ENCODE measurements at places on chromosomes 5 and 9.

GRCh38 chr5:117947836-117948235 lies 1040.5 kb downstream of the DTWD2 start:
- DNase-seq: no peak

GRCh38 chr9:14077672-14078071 lies 236.3 kb downstream of the NFIB start:
- DNase-seq: no peak

- DNase-seq: no peak
Measured at GRCh38 chr5:148937239-148937638, 110.8 kb downstream of the ADRB2 start.

DNA sequence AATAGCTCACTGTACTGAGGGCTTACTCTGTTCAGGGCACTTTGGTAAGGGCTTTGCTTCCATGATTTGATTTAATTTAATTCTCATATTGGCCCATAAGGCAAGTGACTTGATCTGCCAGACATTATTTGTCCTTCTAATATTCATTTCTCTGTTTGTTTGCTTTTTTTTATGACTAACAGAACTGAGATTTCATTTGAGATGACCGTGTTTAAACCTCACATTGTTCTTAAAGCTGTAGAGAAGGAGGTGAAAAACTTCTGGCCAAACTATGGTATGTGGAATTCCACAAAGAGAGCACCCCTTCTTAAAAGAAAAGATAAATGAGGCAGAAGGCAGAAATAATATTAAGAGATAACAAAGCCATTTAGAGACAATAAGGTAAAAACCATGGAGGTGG lies 775.6 kb upstream of the ACO1 start:
- no peak for DNase-seq

- DNase-seq: no peak
Measured at GRCh38 chr9:97900738-97901565, 21.3 kb downstream of the TRMO start.

- no peak for DNase-seq
Measured at GRCh38 chr9:27933210-27934025, 360.1 kb upstream of the C9orf72 start.

DNA sequence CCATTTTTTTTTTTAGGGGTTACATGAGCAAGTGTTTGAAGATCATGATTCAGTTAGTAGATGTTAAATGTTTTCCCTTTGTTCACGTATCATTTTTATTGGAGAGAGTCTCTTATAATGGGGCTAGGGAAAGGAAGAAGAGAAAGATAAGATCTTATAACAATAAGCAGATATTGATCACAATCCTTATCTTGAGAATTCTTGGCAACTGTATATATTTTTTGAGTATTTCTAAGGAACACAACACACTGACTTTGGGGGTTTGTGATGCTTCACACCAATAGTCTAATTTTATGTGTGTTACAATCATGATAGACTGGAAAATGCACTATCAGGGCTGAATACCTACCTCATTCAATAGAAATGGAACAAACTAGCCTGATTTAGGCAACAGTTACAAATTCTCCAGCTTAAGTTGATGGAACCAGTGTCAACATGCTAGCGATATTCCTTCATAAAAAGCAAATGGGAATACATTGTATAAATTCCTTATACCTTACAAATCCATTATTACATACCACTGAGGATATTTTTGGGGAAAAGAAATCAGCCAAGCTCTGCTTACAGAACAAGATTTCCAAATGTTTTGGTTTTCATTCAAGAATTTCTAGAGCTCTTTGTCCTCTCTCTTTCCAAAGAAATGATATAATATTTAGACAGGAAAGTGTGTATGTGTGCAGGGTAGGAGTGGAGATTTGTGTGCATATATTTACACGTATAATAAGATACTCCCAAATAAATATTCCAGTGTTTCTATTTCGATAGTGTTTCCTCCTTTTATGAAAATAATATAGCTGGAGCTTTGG lies 41.5 kb downstream of the SVEP1 start:
- no peak for DNase-seq

DNA sequence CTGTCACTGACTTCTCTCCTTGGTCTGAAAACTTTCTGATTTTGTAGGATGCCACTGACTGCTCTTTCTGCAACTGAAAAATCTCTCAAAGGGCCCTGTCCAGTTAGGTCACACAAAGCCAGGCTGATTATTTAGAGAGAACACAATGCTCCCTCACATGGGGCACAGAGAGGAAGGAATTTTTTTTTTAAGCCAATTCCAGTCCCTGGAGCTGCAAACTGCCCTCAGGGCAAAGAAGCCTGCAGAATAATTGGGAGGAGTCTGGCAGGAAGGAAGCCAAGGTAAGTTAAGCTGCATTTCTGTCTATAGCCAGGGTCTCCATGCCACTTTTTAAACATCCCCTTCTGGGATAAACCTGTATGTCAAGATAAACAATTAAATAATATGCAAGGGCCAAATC lies 305.5 kb downstream of the ZSWIM6 start:
- DNase-seq: no peak

DNA sequence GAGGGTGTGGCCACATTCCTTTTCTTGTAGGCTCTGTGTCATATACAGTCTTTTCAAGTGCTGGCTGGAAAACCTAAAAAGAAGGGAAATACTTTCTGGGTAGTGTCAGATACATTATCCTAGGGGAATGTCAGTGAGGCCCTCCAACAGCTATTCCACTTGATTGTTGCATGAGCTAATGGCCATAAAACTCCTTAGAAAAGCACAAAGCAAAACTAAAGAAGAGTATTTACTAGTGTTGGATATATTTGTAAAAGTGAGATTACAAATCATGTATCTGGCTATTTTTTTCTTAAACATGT lies 829 bp downstream of the ANXA1 start:
- DNase-seq: no peak

GRCh38 chr9:12069366-12069765 lies 623.8 kb upstream of the TYRP1 start:
- DNase-seq: no peak

DNA sequence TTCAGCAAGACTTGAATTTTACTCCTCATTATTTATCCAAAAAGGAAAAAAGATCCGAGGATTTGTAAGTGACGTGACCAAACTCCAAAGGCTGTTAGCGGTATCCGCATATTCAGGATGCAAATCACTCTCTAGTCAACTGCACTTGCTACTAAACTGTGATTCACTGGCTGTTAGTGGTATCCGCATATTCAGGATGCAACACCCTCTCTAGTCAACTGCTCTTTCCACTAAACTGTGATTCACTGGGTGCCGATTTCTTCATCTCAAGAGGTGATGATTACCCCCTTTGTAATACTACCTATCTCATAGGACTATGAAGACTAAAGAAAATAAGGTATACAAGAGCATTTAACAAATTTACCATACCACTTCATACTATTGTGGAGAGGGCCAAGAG lies 5.7 kb downstream of the MAPKAP1 start:
- no peak for DNase-seq

DNA sequence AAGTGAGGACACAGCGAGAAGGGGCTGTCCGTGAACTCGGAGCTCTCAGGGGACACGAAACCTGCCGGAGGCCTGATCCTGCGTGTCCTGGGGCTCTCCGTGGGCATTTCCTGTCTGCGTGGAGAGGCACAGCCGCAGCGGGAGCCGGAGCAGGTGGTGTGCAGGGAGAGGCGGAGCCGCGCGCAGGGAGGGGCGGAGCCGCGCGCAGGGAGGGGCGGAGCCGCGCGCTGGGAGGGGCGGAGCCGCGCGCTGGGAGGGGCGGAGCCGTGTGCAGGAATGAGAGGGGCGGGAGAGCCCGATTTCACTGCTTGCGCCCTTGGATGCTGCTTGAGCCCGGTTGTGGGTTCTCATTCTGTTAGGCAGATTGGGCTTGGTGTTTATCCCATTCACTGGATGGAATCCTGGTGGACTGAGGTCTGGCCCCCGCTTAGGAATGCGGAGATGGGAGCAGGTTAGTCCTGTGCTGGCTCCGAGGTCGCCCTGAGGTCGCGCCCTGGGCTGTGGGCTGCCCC lies 26.7 kb downstream of the NDUFS6 start:
- DNase-seq: peak; percentile 3

- no peak for DNase-seq
Measured at GRCh38 chr9:130138171-130138653, 34.0 kb upstream of the NCS1 start.

DNA sequence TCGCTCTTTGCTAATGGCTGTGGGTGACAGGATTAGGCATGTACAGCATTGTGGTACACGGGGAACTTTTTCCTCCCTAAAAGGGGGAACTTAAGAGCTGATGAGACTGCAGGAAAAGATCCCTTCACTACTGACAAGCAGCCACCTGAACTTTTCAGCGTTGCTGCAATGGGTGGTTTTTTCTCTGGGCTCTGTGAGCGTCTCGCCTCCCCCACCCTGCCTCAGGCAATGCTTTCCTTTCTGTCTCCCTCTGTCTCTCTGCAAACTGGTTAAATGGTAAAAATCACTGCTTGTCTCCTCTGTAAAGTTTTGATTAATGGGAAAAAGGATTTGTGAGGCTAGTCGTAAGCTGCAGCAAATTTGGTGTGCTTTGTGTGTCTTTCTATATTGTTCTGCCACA lies 20.3 kb downstream of the HSD17B3 start:
- no peak for DNase-seq

DNA sequence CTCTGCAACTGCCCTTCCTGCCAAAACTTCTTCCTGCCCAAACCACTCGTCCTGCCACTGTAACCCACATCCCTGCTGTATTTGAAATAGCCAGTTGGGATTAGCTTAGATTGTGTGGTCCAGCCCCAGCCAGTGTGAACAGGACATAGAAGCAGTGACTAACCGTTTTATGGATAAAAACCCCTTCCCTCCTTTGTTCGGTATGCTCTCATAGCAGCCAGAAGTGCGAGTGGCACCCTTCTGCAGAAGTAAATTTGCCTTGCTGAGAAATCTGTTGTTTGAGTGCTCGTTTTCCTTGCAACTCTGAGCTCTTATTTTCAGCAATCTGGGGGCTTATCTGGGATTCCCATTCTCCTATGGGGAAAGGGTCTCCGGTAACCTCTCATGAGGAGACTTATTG lies 470.0 kb downstream of the PRDM9 start:
- no peak for DNase-seq

GRCh38 chr5:95900383-95900958 lies 61.2 kb downstream of the ELL2 start:
- DNase-seq: no peak

DNA sequence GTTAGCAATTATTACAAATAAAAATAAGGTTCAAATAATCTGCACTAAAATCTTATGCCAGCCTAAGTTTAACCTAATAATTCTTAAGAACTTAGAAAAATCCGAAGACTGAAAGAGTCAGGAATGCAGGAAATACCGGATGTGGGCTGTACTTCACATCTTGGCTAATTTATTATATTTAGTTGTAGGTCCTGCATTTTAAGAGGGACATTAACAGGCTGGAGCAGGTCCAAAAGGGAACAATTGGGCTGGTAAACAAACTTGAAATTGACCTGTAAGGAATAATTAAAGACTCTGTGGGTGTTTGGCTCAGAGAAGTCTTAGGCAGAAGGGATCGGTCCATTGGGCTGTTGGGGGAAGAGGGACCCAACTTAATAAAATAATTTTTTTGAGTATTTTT lies 18.4 kb downstream of the GLRA1 start:
- DNase-seq: no peak

DNA sequence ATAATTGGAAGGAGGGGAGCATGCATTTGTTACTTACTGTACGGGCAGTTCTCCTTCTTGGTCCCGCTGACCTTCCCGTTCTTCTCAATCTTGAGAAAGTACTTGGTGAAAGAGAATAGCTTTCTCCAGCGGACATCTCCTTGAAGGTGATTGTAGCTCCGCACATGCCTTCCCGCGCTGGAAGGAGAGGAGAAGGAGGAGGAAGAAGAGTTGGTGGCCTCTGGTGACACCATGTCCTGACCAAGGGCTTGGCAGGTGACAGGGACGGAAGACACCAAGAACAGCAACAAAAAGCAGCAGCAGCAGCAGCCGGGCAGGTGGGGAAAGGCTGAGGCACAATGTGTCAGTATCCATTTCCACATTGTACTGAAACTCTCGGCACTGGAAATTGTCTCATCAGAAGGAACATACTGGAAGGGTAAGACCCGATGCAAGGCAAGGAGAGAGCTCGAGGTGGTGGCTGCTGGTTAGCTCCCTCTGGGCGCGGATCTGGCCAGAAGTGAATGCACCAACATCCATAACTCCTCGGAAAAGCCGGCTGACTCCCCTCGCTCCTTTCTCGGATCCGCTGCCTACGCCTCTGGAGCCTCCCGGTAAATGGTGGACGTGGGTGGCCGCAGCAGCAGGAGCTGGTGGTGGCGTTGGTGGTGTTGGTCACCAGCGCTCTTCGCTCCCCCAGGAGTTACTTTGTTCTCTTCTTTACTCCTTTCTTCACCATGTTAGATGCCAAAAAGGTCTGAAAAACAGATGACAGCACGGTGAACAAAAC lies 715 bp downstream of the FGF10 start:
- no peak for DNase-seq

GRCh38 chr5:170046241-170046640 lies 59.5 kb upstream of the FOXI1 start:
- DNase-seq: no peak

DNA sequence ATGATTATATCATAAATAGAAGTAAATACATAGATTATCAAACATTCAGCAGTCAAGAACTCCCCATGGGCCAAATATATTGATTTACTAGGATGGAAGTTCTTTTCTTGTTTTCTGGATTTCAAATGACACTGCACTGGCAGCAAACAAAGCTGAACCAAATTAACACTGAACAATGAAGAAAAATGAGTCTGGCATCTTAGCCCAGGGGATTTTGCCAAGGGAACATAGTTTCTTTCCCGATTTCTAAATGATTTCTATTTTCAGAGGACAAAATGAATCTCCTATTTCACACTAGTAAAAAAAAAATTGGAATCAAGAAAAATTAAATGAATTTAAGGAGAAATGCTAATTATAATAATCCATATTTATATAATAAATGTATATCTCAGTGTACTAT lies 116.9 kb upstream of the FAM174A start:
- DNase-seq: no peak

- DNase-seq: no peak
Measured at GRCh38 chr9:109683521-109683920, 96.5 kb upstream of the PALM2AKAP2 start.

DNA sequence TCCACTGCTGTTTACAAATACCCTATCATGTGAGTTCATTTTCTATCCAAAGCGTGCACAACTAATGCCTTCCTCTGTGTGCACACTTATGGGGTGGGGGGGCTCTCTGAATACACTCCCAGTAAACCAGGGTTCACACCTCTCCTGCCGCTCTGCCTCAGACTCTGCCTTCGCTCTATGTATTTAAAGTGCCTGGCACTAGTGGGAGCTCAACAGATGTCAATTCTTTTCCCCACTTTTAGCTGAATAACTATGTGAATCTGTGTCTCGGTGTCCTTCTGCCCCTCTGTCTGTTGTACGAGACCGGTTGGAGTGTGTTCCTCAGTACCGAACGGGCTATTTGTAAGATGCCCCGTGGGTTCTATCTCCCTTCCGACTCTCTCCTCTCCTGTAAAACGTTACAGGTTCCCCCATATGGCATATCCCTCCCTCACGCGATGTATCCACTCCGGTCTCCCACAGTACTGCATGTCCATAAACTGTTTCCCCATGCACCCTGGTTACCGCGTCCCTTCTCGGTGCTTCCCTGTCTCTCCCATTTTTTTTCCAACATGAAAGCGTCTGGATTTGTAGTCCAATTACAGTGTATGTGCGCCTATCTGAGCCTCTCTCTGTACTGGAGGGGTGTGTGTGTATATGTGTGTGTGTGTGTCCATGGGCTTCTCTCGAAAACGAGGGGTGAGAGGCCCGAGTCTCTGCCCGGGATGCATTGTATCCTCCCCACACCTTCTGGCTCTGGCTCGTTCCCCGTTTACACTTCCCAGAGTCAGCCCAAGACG lies 1.6 kb downstream of the ELL2 start:
- no peak for DNase-seq

- DNase-seq: no peak
Measured at GRCh38 chr5:175635854-175636584, 21.9 kb upstream of the HRH2 start.

GRCh38 chr5:157817387-157817702 lies 41.6 kb downstream of the CLINT1 start:
- no peak for DNase-seq
